ENCODE measurements at places on chromosomes 5 and 9.
A peak's percentile ranks its signal among the peaks of the same experiment; 100 is the strongest.

GRCh38 chr5:102737161-102737560, 17.9 kb upstream of the PAM start:
- DNase-seq = no peak

- DNase-seq = peak; percentile 65
Measured at GRCh38 chr5:62790348-62790747, 211.7 kb downstream of the LRRC70 start.

DNA sequence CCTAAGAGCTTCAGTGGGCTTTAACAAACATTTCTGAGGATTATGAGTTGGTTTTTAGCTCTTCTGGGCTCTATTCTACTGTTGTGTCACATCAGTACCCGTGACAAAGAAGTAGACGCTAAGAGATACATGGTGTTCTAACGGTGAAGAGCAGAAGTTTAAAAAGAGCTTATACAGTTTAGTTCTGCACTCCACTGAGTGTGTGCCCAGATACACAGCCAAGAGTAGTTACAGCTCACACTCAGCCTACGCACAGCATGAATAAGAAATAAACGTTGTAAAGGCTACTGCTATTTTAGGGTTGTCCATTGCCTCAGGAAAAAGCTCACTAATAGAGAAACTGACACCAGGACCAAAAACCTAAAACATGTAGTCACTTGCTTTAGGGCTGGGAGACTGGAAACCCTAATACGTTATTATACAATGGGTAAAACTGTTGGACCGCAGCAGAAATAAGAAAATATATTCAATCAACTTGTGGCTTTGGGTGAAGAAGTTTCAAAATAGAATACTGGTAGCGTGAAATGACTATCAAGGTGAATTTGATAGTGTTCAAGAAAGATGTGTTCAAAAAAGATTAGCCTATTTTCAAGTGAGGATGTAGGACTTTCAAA, 34.7 kb downstream of the PSIP1 start:
- DNase-seq = no peak

DNA sequence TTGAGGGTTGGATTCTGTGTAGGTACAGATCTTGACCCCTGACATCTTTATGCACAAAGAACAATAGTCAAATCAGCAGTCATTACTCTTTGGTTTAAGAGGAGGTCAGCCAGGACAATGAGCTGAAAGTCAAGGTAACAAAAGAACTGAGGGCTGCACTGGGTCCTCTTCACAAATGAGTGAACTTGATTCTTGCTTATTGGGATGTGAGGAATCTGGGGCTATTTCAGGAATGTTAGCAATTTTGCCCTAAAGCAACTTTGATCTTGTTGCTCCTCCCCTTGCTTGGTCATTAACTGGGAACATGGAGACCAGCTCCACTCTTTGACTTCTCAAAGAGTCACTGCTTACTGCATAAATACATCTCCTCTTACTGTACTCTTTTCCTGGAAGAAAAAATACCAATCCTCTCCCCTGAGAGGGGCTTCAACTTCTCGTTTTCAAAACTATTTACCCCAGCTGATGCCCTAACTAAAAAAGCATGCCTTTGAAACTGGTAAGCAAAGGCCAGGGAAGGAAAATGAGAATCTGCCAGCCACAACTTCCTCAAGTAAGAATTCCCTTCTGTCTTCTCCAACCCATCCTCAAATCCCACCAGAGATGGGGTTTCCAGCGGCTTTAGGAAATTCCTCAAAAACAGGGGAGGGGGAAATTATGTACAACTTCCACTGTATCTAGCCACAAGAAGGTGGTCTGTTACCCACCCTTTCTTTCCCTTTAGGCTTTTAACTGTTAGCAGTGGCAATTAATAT, 368.3 kb downstream of the ENC1 start:
- peak; percentile 63 for DNase-seq

- DNase-seq = no peak
Measured at GRCh38 chr5:73204733-73205132, 31.7 kb downstream of the TMEM174 start.

DNA sequence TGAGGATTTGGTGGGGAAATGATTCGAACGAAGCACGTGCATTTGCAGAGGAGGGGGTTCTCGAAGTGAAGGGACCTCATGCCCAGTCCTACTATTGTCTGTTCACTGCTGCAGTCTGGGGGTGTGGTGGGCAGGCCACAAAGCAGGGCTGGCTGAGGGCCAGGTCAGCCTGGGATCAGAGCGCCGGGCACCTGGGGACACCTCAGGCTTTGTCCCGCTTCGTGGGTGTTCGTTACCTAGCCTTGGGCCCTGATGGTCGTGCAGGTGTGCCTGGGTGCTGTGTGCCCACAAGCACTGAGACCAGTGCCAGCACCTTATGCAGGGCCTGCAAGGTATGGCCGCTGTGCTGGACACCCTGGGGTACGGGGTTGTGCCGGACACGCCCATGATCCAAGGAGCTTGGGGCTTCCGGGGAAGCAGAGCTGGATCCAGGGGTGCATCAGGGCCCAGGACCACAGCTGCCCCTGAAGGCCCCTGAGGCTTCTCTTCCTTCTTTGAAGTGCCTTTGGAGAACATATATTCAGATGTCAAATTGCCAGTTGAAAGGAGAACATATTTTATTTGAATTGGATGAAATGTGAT, 80.6 kb downstream of the COL5A1 start:
- no peak for DNase-seq

DNA sequence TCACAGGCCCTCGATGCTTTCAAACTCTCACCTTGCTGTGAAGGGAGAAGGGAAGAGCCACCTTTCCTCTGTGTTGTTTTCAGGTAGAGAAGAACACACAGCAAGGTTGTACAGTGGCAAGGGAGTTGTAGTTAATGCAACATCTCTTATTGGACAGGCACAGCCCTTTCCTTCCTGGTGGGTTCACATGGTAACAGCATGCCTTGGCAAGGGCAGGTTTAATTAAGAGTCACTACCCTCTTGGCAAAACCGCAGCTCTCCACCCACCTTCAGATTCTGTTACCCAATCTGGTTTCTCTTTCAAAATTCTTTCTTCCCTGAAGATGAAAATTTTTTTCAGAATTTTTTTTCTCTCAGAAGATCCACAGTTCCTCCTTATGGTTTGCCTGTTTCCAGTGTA, 253.1 kb downstream of the TLR4 start:
- no peak for DNase-seq

- DNase-seq = no peak
Measured at GRCh38 chr9:84919440-84919839, 249.9 kb downstream of the NTRK2 start.

- peak; percentile 95 for DNase-seq
Measured at GRCh38 chr5:145495741-145496140, 339.4 kb downstream of the PRELID2 start.

GRCh38 chr5:171782332-171782966, 3.2 kb upstream of the SMIM23 start:
- no peak for DNase-seq

- DNase-seq = peak; percentile 24
Measured at GRCh38 chr9:2741441-2742158, 24.3 kb downstream of the KCNV2 start.

DNA sequence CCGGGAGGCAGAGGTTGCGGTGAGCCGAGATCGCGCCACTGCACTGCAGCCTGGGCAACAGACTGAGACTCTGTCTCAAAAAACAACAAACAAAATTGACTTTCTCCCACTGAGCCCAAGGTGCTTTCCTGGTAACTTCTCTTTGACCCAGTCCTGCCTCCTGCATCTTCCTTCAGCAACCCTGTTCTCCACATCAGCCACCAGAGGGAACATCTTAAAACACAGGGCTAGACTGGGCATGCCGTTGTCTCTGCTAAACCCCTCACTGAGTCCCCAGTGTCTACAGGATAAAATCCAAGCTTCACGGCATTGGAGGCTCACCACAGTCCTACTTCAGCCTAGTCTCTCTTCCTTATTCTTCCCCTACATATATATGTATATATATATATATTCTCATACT, 39.8 kb upstream of the KCNMB1 start:
- DNase-seq = peak; percentile 20

- DNase-seq = no peak
Measured at GRCh38 chr9:4663956-4664355, 1.9 kb downstream of the PLPP6 start.

GRCh38 chr5:42366051-42366450, 57.2 kb upstream of the GHR start:
- no peak for DNase-seq

GRCh38 chr5:179860301-179860700, 1.7 kb upstream of the MRNIP start:
- peak; percentile 73 for DNase-seq

GRCh38 chr9:21906881-21907280, 87.3 kb downstream of the CDKN2A start:
- peak; percentile 94 for DNase-seq

DNA sequence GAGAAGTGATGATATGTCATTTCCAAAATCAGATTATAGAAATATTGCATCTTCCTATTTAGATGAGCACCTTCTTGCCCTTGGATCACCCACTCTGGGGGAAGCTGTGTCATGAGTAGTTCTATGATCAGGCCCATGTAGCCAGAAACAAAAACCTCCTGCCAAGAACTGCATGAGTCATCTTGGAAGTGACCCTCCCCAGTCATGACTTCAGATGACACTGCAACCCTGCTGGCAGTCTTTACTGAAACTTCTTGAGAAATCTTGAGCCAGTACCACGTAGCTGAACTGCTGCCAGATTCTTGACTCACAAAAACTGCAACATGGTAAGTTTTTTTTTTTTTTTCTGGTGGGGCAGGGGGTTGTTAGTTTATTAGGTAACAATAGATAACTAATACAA, 439.6 kb upstream of the PTGER4 start:
- DNase-seq = peak; percentile 51

GRCh38 chr9:3398232-3398648, 127.6 kb downstream of the RFX3 start:
- DNase-seq = no peak

GRCh38 chr5:169584998-169585451, 1.5 kb downstream of the SPDL1 start:
- DNase-seq = no peak

DNA sequence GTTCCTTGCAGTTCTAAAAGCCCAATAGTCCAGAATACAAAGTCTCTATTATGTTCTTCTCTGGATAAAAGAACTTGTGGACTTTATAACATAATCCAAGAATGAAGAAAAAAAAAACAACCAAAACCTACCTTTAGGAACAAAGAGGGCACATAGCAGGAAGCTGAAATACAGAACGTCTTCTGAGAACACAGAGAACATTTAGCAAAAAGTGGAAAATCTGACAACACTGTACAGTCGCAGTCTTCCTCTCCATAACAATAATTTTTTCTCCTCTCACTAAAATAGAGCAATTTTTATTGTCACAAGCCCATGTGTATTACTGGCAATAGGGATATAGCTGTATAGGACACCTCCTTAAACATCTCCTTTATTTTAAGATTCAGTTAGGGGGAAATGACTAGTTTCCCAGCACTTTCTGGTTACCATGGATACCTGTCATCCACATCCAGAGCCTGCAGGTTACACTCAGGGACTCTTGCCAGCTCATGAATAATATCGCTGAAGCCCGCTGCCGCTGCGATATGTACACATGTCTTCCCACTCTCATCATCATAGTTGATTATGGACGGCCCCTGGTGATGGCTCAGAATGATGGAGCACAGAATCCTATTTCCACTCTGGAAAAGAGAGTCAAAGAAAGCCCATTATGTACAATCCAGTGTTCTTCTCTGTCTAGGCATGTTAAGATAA, 106.5 kb downstream of the ANKRD55 start:
- peak; percentile 60 for DNase-seq

GRCh38 chr5:79259810-79260209, 23.9 kb downstream of the JMY start:
- DNase-seq = no peak

GRCh38 chr5:133026664-133027153, 360 bp upstream of the ZCCHC10 start:
- no peak for DNase-seq

- DNase-seq = no peak
Measured at GRCh38 chr5:126122942-126123341, 300.3 kb upstream of the GRAMD2B start.

- DNase-seq = no peak
Measured at GRCh38 chr5:143648696-143649095, 163.3 kb upstream of the HMHB1 start.

- DNase-seq = peak; percentile 98
Measured at GRCh38 chr5:9046756-9047481, 499.0 kb downstream of the SEMA5A start.

- peak; percentile 74 for DNase-seq
Measured at GRCh38 chr5:15013654-15014463, 142.3 kb upstream of the ANKH start.

DNA sequence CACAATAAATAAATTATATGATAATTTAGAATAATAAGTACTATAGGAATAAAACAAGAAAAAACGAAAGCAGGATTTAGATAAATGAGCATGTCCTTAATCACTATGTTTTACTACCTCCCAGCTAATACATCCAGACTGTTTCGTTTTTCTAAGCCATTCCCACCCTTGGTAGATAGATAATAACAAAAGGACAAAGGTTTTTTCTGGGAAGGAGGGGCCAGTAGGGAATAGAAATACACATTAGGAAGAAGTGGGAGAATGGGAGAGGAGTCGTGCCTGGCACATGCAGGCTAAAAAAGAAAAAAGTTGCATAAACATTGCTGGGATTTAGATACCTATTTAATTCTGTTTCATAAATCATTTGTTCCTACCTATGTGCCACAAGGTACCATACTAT, 97.1 kb downstream of the MTX3 start:
- DNase-seq = no peak

- DNase-seq = no peak
Measured at GRCh38 chr9:134634667-134635230, 6.9 kb upstream of the COL5A1 start.

DNA sequence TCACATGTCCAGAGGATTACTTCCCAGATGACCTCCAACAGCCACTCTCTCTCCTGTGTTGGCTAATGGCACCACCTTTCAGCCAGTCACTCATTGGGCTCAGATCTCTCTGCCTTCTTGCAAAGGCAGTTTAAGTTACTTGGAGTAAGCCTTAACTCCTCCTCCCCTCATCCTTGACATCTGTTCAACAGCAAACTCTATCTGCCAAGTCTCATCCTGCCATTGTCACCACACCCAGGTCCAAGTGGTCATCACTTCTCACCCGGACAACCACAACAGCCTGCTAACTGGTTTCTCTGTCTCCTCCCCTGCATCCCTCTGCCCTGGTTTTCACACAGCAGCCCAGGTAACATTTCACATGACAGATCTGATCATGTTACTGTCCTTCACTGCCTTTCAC, 58.5 kb downstream of the DCP2 start:
- DNase-seq = no peak

DNA sequence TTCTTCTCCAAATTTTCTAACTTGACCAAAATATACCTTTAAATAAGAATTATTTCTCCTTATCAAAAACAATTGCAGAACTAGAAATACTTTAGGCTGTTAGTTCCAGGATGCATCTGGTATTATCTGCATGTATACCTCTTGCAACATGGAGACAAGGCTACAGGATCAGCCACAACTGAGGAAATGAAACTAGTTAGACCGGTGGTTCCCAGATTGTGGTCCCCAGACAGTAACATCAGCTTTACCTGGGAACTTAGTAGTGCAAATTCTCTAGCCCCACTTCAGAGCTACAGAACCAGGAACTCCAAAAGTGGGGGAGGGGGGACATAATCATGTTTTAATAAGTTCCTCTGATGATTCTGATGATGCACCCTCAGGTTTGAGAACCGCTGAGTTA, 61.6 kb upstream of the C9orf72 start:
- DNase-seq = no peak

All from iris pigment epithelial cell (primary cell).